Eye (tissue), 1 donor: ENCODE measurements at places on chromosomes 2 and 18.

DNA sequence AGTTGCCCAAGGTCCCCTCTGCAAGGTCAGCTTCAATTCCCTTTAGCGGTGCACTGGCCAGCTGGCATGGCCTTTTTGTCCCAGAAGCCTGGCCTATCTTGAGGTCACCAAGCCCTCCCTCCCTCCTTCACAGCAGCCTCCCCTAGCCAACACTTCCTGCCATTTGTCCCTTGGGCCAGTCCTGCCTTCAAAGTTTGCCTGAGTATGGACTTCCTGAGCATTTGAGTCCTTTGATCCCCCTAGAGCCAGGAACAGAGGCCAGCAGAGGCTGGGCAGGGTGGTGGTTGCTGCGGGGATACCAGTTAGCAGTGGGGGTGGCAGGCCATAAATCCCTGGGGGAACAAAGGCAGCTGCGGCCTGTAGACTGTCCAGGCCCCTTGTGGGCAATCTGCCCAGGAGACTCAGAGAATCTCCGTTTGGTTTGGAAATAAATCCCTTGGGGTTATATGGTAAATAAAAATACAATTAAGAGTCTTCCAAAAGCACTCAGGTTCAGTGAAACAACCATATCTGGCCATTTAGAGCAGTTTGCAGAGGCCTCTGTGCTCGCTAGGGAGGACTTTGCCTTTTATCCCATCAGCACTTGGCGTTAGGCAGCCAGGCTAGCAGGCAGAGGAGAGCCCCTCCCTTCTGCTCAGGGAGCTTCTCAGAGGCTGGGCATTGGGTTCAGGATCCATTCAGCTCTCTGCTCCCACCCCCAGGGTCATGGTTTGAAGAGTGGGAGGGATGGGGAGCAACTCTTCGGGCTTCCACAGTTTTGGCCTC is 3.1 kb upstream of the HES6 start:
- DNase-seq: no peak

GRCh38 chr2:45897842-45898241 is 246.4 kb downstream of the PRKCE start:
- DNase-seq: no peak

GRCh38 chr2:43714164-43714563 is 37.9 kb upstream of the C1GALT1C1L start:
- no peak for DNase-seq

DNA sequence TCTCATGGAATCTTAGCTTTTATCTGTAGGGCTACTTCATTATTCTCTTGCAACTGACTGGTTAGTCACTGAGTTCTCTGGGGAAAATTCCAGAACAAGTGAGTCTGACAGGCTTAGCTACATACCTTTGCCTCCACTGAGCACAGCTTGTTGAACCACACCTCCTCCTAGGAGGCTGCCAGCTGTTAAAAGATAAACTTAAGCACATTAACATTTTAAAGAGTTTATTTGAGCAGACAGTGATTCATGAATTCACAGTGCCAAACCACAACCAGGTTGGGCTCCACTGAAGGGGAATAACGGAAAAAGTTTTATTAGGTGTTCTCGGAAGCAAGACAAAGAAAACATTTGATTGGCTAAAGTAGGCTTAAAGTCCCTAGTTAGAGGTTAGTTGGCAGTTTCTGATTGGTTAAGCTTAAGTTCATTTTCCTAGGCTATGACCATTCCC is 12.5 kb upstream of the SLC38A11 start:
- DNase-seq: no peak

- DNase-seq: no peak
Observed at GRCh38 chr2:181203916-181204315, 223.5 kb downstream of the UBE2E3 start.

GRCh38 chr2:217798743-217799562 is 203.8 kb downstream of the TNS1 start:
- DNase-seq: no peak

GRCh38 chr2:174717916-174718315 is 46.4 kb downstream of the CHRNA1 start:
- DNase-seq: no peak

GRCh38 chr2:127618551-127619202 is 27.3 kb upstream of the GPR17 start:
- no peak for DNase-seq

- no peak for DNase-seq
Observed at GRCh38 chr2:241941691-241942301, 72.3 kb downstream of the RTP5 start.

DNA sequence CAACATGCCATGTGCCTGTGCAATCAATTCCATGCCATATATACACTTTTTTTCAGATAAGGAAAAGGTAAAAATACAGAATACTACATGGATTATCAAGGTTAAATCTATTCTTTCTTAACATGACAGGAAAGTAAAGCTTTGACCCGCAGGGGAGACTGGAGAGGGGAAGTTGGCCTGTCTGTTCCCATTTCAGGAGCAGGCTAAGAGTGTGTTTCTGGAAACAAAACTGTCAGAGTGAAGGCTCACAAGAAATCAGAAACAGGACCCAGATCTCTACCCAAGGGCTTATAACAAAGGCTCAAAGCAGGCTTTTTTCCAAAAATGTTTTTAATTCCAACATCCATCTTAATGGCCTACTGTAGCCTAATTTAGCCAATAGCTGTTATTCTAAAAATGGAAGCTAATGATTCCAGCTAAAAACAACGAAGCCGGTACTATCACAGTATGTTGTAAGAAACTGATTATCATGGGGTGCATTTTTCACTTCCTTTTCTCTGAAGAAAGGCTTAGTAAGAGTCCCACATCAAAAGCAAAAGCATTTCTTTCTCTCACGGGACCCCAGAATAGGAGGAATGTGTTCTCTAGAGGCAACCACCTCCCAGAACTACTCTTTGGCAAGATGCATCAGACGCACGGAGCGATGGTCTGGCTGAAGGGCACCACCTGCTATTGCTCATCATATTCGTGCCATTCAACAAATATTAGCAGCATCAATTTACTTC is 41.4 kb downstream of the FECH start:
- DNase-seq: no peak

GRCh38 chr18:69916412-69916811 is 31.3 kb downstream of the CD226 start:
- no peak for DNase-seq

GRCh38 chr18:24176727-24177416 is 38.0 kb downstream of the CABYR start:
- DNase-seq: peak; percentile 87

- no peak for DNase-seq
Observed at GRCh38 chr2:53629501-53629900, 138.1 kb upstream of the CHAC2 start.

GRCh38 chr2:125073440-125073839 is 1048.4 kb downstream of the CNTNAP5 start:
- no peak for DNase-seq

DNA sequence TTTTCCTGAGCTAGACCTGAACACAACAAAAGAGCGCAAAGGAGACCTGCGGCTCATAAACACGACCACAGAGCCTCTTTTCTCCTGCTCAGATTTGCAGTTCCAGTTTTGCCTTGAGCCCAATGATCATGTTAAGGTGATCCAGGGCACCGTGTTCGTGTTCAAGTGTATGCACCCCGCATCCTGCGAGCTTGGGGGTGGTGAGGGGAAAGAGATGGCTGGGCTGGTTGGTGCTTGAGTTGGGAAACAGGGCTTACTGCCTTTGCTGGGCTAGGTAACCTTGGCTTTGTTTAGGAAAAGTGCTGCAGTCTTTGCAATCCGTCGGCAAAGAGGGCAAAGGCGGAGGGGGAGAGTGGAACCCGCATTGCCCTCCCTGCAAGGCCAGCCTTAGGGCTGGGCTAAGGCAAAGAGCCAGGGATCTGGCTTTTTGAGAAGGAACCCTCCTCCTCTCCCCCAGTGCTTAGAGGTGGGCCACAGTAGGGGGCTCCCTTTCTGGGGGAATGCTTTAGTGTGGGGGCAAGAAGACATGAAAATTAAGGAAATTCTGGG is 1.3 kb downstream of the HOXD10 start:
- DNase-seq: no peak

DNA sequence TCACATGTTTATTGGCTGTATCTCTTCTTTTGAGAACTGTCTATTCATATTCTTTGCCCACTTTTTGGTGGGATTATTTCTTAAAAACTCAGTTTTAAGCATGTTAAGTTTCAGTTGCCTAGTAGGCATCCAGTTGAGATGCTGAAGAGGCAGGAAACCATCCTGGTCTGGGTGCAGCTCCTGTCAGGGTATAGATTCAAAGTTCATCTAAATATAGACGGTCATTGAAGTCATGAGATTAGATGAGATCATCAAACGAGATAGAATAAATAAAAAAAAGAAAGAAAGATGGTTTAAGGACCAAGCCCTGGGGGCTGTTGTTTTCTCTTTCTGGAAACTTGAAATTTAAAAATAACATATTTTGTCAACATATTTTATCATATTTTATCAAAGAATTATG is 9.2 kb upstream of the DNAH7 start:
- no peak for DNase-seq

GRCh38 chr2:236824836-236825235 is 255.2 kb downstream of the ACKR3 start:
- no peak for DNase-seq

GRCh38 chr2:101300836-101301235 is 7.7 kb downstream of the RNF149 start:
- DNase-seq: no peak

DNA sequence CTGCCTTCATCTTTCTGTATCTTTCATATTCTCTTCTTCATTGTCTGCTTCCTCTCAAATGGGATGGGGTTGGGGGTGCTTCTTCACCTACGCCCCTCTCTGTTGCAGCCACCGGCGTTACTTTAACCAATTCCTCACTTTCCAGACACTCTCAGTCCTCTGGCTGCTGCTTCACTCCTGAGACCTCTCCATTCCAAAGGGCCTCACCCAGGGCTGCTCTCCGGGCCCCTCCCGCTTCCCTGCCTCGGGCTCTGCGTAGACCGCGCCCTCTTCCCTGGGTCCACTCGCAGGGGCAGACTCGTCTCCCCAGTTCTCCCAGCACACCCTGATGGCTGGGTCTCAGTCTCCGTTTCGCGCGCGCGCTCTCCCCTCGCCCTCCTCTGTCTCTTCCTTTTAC is 926 bp downstream of the SERPINB8 start:
- no peak for DNase-seq

GRCh38 chr2:64608867-64609226 is 44.9 kb downstream of the SERTAD2 start:
- DNase-seq: peak; percentile 68

- DNase-seq: no peak
Observed at GRCh38 chr2:11716689-11717321, 29.6 kb upstream of the LPIN1 start.

DNA sequence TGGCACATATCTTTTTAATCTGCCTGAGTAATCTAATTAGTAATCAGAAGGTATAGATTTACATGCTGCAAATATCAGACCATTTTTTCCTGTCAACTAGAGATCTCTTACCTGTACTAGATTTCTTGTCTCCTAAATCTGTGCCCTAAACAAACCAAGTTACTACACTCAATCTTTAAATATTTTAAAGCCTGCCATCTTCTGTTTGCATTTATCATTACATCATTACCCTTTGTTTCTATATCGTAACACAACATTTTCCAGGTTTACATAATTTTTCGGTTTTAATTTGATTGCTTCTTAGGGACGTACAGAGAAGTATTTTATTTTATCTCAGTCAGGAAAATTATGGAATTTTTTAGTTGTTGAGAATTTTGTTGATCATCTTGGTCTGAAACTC is 25.7 kb downstream of the PSMA8 start:
- peak; percentile 3 for DNase-seq

DNA sequence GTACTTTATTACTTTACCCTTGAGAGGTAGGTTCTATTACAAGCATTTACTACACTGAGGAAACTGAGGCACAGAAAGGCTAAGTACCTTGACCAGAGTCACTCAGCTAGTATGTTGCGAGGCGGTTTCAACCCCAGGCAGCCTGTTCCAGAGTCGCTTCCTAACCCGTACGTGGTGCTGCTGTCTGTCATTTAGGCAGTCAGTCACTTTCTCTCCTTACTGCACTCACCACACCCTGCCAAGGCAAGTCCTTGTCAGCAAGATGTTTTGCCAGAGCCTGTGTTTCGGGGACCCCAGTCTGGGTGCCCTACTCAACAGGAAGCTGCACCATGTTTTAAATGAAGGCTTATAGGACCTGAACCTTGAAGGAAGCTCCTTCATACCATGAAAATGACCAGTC is 174.9 kb downstream of the TPGS2 start:
- no peak for DNase-seq

DNA sequence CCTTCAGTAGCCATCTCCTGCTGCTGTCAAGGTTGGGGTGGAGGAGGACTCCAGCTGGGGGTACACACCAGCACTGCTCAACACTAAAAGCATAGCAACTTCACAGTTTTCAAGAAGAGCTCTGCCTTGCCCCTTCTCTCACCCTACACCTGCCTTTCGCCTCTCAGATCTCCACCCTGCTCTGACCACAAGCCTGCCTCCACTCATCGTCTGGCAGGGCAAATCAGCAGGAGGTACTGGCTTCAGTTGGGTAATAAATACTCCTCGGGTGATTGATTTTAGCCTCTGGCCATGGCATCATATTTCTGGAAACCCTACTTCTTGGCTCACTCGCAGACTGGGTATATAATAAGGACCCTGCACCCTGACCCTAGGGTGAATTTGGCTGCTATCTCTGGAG is 3.1 kb upstream of the PRKAG3 start:
- no peak for DNase-seq

DNA sequence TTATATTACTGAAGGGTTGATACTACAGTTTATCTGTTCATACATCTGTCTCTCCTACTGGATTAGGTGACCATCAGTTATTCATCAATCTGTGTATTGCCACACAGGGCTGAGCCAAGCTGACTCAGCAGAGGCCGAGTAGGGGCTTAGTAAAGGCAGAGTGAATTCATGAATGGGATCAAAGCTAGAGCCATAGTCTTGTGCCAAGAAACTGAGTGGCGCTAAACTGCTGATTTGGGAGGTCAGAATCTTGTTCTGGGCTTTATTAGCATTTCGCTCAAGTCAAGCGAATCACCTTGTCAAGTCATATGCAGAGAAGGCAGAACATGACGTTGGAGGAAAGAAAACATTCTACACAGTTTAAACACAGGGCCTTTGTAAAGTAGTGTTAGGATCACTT is 34.1 kb downstream of the SOCS6 start:
- peak; percentile 10 for DNase-seq
